NCI-H2029 (cell line): ENCODE measurements at places on chromosomes 7 and 10.

GRCh38 chr10:127293640-127294039 lies 97.2 kb upstream of the INSYN2A start:
- peak; percentile 44 for DNase-seq

DNA sequence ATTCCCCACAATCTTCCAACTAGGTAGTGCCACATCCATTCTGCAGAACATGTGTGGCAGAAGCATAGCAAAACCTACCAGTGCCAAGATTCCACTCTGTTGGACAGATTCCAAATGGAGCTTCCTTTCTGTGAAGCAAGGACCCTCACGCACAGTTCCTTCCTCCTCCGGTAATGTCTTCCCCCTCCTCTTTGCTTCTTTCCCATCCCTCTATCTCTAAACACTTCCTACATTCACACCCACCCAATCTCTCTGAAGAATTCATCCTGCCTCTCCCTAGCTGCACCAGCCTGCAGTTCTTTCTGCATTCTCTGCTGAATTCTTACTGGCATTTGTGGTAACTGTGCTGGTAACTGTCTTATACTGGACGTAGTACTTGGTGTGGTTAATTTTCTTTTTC lies 124.9 kb downstream of the RNLS start:
- DNase-seq: no peak

GRCh38 chr10:128058750-128059134 lies 67.5 kb downstream of the MKI67 start:
- DNase-seq: no peak

GRCh38 chr7:42886893-42887505 lies 24.9 kb downstream of the C7orf25 start:
- DNase-seq: no peak

DNA sequence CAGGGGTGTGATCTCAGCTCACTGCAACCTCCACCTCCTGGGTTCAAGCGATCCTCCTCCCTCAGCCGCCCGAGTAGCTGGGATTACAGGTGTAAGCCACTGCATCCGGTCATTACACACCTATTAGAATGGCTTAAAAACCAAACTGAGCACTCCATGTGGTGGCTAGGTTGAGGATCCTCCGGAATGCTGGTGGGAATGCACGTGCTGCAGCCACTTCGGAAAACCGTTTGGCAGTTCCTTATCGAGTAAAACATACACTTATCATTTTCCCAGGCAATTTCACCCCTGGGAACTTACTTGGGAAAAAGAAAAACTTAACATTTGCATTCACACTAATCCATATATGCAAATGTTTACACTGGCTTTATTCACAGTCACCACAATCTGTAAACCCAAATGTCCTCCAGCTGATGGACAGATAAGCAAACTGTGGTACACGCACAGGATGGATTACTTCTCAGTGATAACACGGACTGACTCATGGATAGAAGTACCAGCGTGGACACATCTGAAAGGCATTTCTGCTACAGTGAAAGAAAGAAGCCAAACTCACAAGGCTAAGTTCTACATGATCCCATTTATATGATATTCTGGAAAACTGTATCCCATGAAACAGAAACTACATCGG lies 20.4 kb downstream of the RFC2 start:
- no peak for DNase-seq

DNA sequence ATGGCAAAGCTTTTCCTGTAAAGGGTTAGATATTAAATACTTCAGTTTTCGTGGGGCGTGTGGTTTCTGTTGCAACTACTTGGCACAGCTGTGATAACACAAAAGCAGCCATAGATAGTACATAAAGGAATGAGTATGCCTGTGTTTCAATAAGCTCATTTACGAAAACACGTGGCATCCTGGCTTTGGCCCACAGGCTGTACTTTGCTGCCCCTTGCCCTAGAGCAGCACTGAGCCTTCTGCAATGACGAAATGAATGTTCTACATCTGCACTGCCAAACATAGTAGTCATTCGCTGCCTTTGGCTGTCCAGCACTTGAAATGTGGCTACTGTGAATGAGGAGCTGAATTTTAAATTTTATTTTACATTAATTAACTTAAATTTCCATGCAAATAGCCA lies 376.2 kb upstream of the TPK1 start:
- no peak for DNase-seq

DNA sequence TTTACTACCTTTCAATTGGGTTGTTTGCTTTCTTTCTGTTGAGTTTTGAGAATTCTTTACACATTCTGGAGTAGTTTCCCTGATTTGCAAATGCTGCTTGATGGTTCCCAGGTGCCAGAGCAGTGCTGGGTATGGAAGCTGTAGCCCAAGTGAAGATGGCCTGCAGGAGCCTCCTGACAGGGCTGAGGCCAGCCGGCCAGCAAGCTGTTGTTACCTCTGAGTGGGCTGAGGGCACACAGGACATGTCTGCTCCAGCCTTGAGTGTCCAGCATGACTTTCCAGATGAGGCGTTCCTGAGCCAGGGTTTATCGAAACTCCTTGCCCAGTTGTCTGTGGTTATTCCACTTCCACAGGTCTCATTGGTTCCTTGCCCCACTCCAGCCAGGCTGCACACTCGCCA lies 164.6 kb upstream of the TNS3 start:
- DNase-seq: no peak

DNA sequence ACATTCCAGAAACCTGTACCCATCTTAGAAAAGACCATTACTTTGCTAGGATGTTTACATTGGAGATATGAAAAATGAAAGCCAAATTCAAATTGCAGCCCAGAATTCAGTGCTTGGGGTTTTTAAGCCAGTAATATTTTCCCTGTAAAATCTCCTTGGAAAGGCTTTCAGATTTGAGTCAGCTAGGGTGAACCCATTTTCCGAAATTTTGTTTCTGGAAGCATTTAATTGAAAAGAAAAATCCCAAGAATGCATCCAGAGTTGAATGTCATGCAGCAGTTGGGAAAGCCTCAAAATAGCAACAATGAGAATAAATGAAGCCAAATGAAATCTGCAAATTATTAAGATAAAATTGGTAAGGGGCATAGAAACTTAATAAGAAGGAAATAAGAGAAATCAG lies 106.4 kb downstream of the BMPER start:
- no peak for DNase-seq

DNA sequence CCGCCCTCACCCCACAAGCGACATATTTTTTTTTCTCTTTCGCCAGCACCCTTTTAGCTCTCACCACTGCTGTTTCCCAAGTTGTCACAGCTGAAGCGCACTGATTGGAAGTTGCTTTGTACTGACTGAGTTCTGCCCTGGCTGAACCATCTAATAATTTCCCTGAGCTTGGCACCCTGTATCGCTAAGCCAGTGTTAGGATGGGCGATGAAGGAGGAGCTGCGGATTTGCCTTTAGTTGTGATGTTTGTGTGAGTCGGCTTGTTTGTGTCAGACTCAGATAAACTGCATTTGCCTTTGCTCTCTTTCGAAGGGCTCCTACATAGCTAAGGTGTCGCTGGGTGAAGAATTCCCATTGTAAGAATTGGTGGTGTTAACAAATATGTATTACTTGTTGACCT lies 1.3 kb upstream of the ATXN7L1 start:
- no peak for DNase-seq

GRCh38 chr7:137476937-137477336 lies 133.4 kb upstream of the PTN start:
- DNase-seq: no peak

GRCh38 chr10:43957267-43958070 lies 308.8 kb upstream of the ZNF32 start:
- DNase-seq: no peak

- no peak for DNase-seq
These were observed 59.7 kb downstream of the SEM1 start for GRCh38 chr7:96649981-96650380.

DNA sequence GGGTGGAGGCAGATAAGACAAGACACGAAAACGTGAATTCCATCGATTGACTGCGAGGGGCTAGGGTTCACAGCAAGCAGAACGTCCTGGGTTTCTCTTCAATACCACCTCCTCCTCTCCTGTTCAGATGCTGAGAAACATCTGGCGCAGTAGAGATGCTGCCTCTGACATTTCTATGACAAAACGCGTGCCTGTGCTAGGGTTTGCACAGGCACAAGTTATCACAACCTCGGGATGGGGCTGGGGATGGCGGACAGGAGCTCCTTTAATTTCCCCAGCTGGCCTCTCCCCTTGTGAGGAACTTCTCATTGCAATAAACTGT lies 99.8 kb upstream of the SVIL start:
- DNase-seq: no peak

- no peak for DNase-seq
These were observed 2.2 kb upstream of the FAM20C start for GRCh38 chr7:190196-190595.

- no peak for DNase-seq
These were observed 11.5 kb downstream of the IKZF1 start for GRCh38 chr7:50315739-50316671.

DNA sequence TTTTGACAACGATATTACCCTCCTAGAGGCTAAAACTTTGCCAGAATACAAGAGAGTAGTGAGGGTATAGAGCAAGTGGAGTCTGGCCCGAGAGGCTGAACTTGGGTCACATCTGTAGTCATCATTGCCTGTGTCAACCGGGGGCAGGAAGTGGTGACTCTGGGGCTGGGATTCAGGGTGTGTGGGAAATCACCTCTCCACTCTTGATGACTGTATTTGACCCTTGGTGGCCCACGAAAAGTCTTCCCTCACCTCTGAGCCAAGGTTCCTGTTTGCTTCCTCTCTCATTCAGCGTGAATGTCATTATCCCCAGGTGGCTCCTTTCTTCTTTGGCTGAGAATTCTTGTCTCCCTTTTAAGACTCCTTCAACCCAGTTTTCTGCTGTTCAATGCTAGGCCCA lies 240.4 kb downstream of the ABCA13 start:
- no peak for DNase-seq

GRCh38 chr10:77967611-77968022 lies 41.1 kb upstream of the DLG5 start:
- DNase-seq: no peak

DNA sequence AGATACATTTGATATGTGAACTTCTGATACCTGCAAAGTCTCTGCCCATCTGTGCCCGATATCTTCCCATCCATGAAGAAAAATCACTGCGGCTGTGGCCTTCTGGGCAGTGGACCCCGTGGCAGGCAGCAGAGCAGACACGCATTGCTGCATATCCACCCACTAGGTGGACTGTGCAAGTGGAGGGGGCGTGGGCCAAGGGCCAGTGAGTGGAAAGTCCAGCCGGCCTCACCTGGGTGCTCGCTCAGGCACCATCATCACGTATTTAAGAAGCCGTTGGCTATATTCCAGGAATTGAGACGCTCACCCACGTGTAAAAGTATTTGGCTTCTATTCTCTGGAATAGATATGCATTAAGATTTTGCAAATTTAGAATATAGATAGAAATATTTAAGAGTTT lies 30.8 kb upstream of the SLC13A1 start:
- DNase-seq: no peak

DNA sequence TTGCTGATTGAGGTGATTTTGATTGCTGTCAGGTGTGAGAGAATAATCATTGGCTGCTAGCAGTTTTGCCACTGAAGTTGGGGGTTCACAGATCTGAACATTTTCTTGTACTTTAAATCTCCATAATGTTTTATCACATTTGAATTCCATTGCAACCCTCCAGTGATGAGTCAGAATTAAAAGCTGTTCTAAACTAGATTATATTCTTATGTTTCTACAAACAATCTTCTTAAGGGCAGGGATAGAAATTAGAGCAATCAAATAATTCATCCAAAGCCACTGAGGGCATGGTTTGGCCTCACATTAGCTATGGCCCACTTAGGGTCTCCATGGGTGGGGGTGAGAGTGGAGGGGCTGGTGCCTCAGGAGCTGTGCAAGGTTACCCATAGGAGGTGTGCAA lies 53.0 kb upstream of the RPA3 start:
- no peak for DNase-seq

DNA sequence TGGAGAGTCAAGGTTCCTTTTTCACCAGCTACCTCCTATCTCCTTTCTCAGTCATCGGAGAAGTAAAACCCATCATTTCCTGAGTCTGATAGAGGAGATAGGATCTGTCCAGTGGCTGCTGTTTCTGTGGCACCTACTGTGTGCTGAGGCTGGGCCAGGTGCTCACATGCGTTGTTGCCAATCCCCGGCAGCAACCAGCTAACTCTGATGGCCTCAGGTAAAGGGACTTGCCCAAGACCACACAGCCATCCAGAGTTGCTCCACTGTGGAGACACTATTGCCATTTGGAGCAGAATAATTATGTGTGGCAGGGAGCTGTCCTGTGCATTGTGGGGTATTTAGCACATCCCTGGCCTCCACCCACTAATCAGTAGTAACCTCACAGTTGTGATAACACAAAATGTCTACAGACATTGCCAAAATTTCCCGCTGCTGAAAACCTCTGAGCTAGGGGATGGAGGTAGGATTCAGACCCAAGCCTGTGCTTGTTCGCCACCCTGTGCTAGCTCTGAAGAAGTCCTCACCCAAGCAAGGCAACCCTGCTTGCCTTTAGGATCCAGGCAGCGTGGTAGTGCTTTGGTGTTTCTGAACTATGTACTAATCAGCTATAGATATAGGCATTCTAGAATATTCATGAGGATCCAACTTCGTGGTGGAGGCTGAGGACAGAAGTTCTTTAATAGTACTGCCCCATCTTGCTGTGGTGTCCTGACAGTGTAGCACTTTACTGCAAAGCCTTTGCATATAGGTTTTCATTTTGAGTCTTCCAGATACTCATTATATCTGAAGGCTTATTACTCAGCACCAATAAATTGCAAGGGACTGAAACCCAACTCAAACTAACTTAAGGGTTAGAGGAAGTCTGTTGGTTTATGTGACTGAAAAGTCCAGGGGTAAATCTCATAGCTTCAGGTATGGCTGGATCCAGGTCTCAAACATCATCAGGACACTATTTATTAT lies 164.6 kb downstream of the GRK5 start:
- no peak for DNase-seq

DNA sequence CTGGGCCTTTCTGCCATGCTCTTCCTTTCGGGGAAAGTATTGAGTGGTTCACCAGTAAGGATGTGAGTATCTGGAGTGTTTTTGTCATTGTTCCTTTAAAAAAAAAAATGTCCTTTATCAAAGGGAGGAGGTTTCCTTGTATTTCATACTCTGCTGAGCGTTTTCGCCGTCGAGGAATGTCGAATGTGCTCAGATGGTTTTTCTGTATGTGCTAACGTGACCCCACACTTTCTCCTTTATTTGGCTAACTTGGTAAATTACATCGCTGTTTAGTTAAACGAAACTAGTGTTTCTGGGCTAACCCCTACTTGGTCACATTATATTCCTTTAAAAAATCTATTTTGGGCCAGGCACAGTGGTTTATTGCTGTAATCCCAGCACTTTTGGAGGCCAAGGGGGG lies 45.9 kb downstream of the INPP5A start:
- no peak for DNase-seq

GRCh38 chr10:32787690-32788284 lies 170.2 kb downstream of the ITGB1 start:
- no peak for DNase-seq
